CD4-positive, alpha-beta T cell treated with Interleukin-2 at 100 ng/mL for 4 hours (primary cell): ENCODE measurements at places on chromosomes 1 and 21.

- no peak for DNase-seq
Observed at GRCh38 chr1:208597571-208597970, 353.4 kb upstream of the PLXNA2 start.

DNA sequence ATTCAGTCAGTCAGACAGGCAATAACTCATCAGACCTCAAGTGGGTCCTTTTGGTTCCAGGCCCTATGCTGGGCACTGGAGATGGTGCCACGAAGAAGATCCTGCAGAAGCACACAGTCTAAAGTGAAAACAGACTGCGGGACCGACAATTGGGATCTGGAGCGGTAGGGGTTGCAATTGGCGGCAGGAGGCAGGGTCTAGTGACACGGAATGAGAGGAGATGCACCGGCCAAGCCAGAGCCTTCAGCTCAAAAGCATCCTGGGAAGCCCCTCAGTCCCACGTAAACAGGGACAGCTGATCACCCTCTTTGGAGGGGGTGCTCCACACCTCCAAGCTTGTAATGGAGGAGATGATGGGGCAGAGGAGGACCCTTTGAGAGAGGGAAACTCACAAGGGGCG lies 56.2 kb downstream of the KLHDC7A start:
- DNase-seq: no peak

DNA sequence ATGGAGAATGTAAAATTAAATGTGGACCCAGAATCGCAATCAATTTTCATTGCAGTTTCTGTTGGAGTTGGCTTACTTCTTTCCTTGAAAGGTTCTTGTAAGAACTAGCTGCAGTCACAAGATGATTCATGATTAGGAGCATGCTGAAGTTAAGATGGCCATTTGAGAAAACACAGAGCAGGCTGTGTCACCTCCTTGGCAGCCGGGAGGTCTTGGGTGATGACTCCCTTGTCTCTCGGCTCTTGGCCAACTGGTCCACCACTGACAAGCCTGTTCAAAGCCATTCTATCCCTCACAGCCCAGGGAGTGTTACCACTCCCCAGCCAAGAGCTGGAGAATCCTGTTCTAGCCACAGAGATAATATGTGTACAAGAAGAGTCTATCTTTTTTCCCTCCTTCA lies 40.6 kb downstream of the OPTC start:
- no peak for DNase-seq

DNA sequence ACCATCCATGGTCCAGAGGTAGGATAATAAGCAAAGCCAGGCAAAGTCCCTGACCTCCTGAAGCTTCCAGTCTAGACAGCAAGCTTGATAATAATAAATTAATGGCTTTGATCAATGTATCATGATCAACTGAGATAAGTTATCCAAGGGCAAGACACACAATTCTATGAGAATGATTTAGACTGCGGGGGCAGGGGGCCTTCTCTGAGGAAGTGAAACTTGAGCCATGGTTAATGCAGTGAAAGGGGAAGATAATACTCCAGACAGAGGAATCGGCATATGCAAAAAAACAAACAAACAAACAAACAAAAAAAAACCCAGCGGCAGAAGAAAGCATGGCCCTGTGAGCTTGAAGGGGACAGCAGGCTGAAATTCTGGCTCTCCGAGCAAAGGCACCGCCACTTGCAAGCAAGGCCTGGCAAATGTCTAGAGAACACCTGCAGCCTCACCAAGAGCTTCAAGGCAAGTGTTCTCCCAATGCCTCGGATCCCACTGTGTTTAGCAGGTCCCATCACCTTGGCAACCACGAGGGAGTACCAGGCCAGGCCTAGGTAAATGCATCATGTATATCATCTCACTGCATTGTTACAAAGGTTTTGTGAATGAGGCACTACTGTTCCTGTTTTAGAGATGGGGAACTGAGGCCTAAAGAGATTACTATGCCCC lies 24.9 kb downstream of the CSMD2 start:
- no peak for DNase-seq

- no peak for DNase-seq
Observed at GRCh38 chr1:194512957-194513356, 1326.5 kb upstream of the B3GALT2 start.

- no peak for DNase-seq
Observed at GRCh38 chr1:193754732-193755427, 568.5 kb upstream of the B3GALT2 start.

DNA sequence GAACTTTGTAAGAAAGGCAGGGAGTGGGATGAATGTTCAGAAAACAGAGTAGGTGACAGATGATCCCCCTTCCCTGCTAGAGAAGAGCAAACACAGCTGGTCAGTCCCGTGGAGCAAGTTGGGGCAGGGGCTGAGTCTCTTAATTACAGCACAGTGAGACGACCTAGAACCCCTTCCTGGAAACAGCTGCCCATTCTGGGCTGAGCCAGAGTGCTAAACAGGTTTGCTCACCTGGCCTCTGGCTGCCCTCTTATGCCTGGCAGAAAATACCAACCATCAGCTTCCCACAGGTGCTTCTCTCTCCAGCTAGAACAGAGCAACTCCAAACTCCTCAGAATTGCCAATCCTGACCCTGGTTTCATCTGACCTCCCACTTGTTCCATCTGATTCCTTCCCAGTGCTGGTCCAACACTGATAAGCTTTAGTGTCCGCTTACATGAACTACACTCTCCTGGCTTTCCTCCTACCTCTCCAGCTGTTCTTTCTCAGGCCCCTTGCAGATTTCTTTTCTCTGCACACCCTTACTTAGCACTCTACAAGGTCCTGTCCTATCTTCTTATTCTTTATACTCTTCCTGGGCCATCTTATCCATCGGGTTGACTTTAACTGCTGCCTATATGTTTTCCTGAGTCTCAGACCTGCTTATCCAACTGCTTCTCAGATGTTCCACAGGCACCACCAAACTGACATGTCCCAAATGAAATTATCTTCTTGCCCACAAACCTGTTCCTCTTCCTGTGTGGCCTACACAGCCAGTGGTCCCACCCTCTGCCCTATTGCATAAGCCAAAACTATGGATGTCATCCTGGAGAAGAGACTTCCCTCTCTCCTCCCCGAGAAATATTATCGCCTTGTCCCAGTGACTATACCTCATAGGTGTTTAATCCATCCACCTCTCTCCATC lies 22.6 kb upstream of the COL9A2 start:
- no peak for DNase-seq

- no peak for DNase-seq
Observed at GRCh38 chr1:93328809-93329760, 16.6 kb upstream of the DR1 start.

DNA sequence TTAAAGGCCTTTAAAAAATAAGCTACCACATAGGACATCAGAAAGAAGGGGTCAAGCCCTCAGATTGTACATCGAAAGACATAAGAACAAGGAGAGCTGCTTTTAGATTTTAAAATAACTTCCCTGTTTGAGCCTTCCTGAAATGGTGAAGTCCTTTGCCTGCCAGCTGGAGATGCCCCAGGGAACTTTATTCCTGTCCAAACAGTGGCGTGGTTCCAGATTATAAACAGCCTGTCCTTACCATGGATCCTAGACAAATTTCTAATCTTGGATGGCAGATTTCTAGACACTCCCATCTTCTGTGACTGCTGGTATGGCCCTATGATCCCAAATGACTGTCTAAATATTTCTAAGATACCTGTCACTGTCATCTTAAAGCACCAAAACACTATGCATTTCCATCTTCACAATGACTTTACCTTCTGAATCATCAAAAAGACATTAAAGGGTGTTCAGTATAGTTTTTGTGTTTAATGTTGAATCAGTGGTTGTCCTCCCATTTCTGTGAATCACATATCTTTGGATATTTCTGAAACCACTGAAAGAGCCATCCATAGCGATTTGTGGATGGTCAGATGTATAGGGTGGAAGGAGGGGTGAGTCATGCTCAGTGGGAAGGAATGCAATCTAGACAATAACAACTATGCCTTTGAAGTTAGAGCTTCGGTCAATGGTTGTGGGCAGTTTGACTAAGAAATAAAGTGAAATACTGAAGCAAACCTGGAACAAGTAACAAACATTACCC lies 23.2 kb downstream of the ILDR2 start:
- no peak for DNase-seq

GRCh38 chr1:67749263-67749843 lies 64.4 kb downstream of the GADD45A start:
- DNase-seq: no peak

DNA sequence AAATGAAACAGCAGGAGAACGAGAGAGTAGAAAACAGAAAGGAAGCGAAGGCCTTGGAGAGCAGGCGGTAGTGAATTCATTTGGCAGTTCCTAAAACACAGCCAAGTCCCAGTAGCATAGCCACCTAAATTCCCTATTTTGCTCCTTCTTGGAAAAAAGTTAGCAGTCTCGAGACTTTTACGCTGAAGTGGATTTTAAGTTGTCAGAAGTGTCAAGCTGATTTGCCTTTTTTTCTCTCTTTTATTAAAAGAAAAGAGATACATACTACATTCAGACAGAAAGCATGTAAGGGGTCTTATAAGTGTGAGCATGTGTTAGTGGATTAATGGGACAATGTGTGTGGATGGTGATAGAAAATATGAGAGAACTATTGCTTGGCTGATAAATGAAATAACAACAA lies 19.2 kb downstream of the NFIA start:
- DNase-seq: no peak

GRCh38 chr1:20633190-20634064 lies at the start of gene PINK1:
Gene PINK1, plus strand, starts transcription at chr1:20633458. Its CDS starts 91 bp downstream, at chr1:20633549.
- DNase-seq: peak; percentile 87

DNA sequence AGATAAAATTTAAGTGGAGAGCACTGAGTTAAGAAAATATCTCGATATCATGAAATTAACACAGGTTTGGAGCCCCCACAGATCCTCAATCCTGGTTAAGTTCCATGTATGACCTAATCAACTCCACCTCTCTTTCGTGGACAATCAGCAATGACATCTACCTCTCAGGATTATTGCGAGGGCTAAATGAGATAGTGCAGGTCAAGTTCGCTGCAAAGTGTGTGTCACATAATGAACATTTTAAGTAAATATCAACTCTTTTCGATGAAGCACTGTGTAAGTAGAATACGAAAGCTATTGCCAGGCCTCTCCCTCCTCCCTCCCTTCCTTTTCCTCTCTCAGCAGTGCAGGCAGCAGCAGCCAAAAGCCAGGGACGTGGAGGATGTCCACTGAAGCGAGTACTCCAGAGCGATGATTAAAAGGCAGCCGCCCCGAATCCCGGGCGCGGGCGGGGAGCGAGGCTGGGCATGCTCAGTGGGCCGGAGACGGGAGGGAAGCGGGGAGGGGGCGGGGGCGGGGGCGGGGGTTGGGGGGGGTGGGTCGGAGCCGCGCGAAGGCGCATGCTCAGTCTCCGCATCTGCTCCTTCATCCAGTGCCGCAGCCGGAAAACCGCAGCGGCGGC lies at the start of gene CAMSAP2:
TSS of gene CAMSAP2 (plus strand) at position 567 of the 622 bp plus-strand sequence. CDS start 935 bp downstream, outside the sequence.
- DNase-seq: peak; percentile 63

GRCh38 chr1:166066107-166066506 lies 100.7 kb downstream of the FAM78B start:
- no peak for DNase-seq

GRCh38 chr1:185017338-185017737 lies 28.0 kb upstream of the RNF2 start:
- DNase-seq: no peak

- no peak for DNase-seq
Observed at GRCh38 chr1:112402682-112403643, 6.9 kb downstream of the CTTNBP2NL start.

DNA sequence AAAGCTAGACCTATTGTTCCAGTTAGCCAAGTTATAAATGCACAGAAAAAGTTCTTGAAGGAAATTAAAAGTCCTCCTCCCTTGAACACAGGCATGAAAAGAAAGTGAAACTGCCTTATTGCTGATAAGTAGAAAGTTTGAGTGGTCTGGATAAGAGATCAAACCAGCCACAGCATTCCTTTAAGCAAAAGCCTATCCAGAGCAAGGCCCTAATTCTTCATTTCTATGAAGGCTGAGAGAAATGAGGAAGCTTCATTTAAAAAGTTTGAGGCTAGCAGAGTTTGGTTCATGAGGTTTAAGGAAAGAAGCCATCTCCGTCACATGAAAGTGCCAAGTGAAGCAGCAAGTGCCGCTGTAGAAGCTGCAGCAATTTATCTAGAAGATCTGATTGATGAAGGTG lies 2.7 kb upstream of the SSX2IP start:
- DNase-seq: peak; percentile 39

- peak; percentile 28 for DNase-seq
Observed at GRCh38 chr1:175297291-175297690, 104.7 kb upstream of the KIAA0040 start.

DNA sequence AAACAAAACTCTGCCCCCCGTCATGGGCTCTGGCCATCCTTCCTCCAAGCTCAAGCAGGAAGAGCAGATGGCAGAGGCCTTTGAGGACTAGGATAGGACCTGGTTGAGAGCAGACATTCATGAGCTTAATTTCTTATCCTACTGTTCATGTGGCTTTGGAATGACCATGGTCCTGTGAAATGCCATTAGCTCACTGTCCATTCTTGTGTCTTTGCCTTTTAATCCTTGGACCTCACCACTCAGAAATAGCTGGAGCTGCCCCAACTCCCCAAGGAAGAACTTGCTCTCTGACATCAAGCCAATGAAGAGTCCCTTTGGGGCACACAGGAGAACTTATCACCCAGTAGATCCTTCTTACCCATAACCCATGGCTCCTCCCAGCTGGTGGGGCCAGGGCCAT lies 11.6 kb upstream of the FAM20B start:
- DNase-seq: no peak

GRCh38 chr1:3454811-3455618 lies 550 bp downstream of the ARHGEF16 start:
- DNase-seq: no peak

- DNase-seq: no peak
Observed at GRCh38 chr21:46355161-46356004, 31.4 kb downstream of the PCNT start.

DNA sequence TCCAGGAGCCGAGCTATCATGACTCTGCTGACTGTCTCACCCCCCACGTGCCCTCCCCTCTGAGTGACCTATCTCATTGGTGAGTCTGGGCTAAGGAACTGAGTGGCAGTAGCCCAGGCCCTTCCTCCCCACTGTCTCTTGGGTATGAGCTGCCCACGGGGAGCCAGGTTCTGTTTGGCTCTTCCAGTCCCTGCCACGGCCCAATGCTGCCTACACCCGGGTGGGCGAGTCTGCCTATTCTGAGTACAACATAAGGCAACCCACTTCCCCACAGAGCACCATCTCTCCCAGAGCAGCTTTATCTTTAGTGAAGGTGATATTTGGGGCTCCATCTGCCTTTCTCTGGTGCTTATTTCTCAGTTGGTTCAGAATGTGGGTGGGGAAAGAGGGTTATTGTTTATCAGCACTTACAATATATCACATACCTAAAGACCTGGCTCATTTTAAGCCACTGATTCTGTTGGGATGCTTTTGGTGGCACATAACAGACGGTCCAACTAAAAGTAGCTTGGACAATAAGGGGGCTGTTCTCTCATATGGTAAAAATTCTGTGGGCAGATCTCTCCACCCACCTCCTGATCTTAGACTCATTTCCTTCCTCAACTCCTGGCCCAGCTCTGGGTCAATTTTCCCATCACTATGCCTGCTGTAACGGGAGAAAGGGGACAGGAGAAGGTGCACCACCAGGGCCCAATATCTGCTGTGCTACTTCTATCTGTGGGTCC lies 27.7 kb upstream of the VWA5B1 start:
- no peak for DNase-seq

DNA sequence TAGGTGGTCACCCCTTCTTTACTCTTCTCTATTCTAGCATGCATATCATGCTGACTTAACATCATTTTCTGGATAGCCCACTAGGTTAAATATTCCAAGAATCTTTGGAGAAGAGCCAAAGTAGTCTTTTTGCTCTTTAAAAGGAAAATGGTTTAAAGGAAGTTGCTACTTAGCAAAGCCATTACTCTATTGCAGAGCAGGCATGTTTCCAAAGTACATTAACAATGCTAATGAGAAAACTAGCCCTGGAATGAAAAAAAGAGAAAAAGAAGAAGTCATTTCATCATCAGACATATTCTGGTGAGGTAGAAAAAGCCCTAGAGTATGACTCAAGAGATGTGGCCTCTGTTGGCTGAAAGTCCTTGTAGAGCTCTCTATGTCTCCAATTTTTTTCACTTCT lies 74.0 kb downstream of the NUF2 start:
- DNase-seq: no peak
